Stimulated activated CD4-positive, alpha-beta T cell treated with anti-CD3 and anti-CD28 coated beads, Interleukin-12 subunit alpha, Interleukin-12 subunit beta, amount 100 ng/mL, for 4 hours (primary cell): ENCODE measurements at places on chromosomes 7 and 10.

- no peak for DNase-seq
Measured at GRCh38 chr10:121627876-121628581, 29.8 kb upstream of the FGFR2 start.

DNA sequence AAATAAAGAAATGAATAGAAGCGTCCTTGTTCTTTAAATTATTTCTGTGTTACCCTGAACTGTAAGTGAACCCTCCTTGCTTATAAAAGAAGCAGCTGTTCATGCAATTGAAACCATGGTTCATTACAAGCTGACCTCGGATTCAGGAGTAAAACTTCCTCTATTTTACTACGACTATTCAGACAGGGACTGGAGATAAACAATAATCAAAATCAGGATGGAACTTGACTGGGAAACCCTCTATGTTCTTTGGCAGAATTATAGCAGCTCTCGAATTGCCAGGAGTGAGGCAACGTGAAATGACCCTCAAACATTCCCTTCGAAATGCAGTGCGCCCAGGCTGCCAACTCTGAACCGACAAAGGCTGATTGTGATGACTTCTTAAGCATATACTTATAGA, 172.1 kb downstream of the CYP26A1 start:
- no peak for DNase-seq

DNA sequence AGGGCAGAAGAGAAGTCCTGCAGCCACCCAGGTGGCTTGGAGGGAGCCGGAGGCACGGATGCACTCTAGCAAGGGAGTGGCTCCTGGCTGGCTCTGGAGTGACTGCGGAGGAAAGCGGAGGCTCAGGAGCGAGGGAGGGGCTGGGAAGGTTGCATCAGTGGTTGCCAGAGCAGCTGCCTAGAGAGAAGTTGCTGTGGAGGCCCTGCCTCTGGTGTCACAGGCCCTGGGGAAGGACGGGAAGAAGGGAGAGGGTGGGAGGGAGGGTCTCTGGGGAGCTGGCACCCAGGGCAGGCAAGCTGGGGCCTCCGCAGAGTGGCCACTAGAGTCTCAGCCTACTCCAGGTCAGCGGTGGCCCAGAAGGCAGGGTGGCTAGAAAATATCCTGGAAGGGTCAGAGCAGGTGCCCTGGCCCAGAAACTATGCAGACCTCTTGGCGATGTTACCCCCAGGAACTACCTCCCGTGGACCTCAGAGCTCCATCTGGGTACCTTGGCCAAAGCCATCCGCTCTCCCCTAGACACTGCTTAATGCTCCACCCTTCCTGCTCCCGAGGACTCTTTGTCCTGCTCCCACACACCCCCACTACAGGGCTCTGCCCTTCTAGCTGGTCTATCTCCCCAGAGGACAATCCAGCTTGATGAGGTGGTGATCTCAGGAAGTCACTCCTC, 164.3 kb downstream of the NRF1 start:
- no peak for DNase-seq

DNA sequence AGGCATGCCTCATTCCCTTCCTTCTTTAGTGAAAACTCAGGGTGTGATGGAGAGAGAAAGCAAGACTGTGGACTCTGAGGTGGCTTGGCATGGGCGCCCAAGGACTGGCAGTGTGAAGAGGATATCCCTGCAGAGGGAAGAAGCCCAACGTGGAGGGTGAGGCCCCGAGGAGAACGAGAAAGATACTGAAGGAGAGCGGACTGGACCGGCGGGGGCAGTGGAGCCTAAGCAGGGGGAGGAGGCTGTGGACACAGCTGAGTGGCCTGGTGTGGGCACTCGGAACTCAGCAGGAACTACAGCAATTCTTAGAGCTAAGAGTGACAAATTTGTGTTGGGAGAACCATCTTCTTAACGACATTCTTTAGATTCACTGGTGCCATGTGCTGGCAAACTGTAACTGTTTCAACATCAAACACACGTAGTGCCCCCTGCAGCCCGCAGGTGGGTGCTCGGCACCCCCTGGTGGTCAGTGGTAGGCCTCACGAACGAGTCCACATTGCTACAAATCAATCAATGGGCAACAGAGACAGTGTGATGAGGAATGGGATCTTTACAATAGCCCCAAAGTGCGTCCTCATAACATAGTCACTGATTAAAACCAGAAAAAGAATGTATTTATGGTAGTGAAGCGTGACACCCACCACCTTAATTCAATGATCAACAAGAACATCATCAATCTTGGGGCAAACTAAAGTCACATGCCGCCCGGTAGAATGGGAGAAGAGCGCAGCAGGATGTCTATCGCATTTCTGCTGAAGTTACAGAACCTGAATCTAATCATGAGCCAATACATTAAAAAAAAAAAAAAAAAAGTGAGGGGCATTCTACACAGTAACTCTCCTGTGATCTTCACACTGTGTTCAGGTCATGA, 2.0 kb upstream of the SFTPA1 start:
- peak; percentile 22 for DNase-seq

DNA sequence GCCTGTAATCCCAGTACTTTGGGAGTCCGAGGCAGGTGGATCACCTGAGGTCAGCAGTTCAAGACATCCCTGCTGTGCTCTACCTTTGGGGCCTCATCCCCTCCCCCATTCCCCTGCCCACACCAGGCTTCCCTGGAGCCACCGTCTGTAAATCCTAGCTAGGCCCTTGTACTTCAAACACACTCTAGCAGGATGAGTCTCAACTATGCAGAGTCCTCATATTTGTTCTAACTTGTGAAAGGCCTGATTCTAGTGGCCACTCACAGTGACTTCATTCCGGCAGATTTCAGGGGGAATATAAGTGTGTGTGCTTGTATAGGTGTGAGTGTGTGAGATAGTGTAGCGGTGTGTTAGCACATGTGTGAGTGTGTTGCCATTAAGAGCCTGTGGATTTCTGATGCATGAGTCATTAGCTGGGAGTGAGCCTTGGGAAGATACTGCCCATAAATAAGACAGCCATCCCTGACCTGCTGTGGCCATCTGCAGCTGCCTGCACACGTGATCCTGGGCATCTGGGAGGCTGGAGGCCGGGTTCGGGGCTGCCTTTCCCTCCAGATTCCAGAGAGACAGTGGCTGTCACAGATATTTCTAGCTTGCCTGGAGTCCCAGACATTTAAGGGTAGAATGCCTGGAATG, 1.7 kb upstream of the NEURL1 start:
- no peak for DNase-seq

- no peak for DNase-seq
Measured at GRCh38 chr10:122252805-122253204, 18.3 kb upstream of the BTBD16 start.

DNA sequence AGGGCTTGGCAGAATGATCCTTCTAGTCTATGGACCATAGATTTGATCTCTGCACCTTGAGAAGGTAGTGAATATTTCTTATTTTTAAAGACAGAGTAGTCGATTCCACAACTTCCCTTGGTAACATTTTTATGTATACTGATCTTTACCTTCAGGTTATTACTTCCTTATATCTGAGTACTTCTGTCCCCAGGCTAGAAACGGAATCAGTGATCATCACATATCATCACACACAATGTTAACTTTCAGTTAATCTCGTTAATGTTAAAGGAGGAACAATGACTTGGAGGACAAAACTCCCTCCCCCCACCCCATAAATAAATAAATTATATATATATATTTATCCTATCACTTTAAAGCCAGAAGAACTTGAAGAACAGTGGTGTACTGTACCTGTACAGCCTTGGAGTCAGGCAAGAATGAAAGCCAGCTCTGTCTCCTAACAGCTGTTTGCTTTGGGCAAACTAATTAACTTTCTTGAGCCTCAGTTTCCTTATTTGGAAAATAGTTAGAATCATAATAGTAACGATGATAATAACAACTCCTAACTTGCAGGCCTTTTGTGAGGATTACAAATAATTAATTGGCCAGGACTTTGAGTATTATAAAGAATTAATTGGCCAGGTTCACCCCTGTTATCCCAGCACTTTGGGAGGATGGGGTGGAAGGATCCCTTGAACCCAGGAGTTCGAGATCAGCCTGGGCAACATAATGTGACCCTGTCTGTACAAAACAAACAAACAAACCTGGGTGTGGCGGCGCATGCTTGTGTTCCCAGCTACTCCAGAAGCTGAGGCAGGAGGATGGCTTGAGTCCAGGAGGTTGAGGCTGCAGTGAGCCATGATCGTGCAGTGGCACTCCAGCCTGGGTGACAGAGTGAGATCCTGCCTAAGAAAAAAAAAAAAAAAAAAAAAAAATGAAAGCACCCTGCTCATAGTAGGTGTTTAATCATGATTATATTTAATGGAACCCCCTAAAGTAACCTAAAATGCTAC, 63.5 kb downstream of the SAMD9 start:
- DNase-seq: no peak

DNA sequence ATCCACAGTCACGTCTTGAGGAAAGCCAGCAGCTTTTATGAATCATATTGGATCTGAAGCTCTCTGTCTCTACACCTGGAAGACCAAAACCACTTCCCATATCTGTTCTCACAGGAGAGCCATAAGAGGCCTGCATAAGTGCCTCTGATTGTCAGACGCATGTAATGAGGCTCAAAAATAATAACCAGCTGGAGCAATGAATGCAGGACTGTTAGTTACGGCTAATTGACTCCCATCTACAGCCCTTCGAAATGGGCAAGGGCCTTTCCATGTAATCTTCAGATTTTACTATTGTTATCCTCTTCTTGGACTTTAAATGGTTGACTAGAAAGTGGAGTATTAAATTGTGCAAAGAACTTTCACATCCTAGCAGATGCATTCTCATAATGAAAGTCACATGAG, 4.4 kb upstream of the SEMA3C start:
- no peak for DNase-seq

DNA sequence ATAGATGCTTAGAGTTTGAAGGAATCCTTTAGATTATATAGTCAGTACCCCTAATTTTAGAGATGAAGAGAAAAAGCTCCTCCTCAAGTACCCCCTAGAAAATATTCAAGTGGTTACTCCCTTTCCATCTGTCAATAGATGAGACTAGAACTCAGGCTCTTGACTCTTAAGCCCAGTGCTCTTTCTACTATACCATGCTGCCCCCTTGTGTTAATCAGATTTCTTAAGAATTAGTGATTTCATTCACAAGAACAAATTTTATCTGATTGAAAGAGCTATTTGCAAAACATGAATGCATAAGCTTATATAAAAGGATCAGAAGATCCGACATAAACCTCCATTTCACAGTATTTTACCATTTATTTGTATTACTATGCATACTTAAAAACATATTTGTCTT, 179.3 kb downstream of the TFEC start:
- DNase-seq: no peak

GRCh38 chr10:132229096-132229495, 42.3 kb downstream of the DPYSL4 start:
- no peak for DNase-seq

GRCh38 chr7:150945171-150945852, 32.8 kb downstream of the KCNH2 start:
- no peak for DNase-seq

- no peak for DNase-seq
Measured at GRCh38 chr10:79203014-79203644, 134.4 kb downstream of the ZMIZ1 start.

DNA sequence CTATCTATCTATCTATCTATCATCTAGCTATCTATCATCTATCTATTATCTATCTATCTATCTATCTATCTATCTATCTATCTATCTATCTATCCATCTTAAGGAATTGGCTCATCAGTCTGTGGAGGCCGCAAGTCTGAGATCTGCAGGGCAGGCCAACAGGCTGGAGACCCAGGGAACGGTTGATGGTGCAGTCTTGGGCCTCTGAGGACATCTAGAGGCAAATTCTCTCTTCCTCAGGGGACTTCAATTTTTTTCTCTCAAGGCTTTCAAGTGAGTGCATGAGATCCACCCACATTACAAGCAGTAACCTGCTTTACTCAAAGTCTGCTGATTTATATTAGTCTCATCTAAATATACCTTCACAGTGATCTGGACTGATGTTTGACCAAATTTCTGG, 197.0 kb downstream of the GLRX3 start:
- no peak for DNase-seq

- DNase-seq: no peak
Measured at GRCh38 chr7:88141479-88141878, 78.4 kb downstream of the SRI start.

DNA sequence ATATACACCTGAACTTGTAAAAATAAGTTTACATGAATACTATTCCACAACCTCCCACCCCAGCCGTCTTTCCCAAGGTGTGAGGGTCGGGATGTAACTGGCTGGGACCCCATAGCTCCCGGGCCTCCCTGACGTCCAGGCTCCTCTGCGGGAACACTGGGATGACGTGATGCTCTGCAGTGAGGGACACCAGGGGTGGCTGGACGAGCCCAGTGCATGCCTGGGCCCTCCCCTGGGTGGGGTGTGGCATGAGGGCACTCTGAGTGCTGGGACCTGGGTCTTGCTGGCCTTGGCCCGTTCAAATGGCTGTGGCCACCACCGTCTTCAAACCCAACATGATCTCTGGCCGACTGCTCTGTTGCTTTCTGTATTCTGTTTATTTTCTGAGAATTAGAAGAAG, 182.4 kb downstream of the DNAJB6 start:
- no peak for DNase-seq

- DNase-seq: no peak
Measured at GRCh38 chr10:132305654-132306342, 2.0 kb downstream of the STK32C start.

GRCh38 chr10:75845176-75845947, 413.9 kb downstream of the LRMDA start:
- DNase-seq: no peak

DNA sequence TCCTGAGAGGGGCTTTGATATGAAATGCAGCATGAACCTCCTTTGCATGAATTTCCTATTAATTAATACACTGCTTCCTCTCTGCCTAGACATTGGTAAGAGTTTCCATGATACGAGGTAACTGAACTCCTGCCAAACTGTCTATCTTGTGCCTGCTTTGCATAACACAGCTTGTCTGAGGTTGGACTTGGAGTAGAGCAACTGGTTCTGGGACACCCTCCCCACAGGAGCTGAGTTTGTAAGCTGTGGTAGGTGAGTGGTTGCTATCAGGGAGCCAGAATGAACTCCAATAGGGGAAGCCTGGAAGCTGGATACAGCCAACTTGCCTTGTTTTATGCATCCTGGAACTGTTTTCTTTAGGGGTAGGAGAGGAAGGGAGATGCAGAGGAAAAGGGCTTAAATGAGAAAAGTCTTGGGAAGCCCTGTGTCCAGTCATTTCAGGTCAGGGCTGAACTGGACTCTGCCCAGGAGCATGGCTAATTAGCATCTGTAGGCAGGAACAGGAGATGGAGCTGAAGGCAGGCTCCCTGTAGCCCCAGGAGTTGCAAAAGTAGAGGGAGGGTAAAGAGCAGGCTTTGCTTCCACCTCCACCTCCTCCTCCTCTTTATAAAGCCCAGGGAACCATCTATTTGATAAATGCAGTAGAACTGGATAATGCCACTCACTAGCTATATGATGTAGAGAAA, 73.2 kb upstream of the GPR158 start:
- no peak for DNase-seq

DNA sequence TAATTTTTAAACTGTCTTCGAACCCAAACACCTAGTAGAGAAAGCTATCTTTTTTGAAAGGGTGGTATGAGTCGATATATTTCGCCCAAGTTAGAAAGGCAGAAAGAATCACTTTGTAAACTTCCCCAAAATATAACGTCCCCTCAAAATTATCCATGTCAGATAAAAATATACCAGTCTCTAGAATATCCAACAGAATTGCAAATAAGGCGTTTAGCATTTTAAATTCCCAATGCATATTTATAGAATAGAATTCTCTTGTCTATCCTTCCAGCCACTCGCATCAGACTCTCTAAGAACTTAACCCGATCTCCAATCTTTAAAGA, 2.1 kb downstream of the CTBP2 start:
- no peak for DNase-seq

- no peak for DNase-seq
Measured at GRCh38 chr7:103990991-103991390, 1.5 kb upstream of the RELN start.
